ENCODE measurements at places on chromosomes 16 and 17.
A peak's percentile ranks its signal among the peaks of the same experiment; 100 is the strongest.

DNA sequence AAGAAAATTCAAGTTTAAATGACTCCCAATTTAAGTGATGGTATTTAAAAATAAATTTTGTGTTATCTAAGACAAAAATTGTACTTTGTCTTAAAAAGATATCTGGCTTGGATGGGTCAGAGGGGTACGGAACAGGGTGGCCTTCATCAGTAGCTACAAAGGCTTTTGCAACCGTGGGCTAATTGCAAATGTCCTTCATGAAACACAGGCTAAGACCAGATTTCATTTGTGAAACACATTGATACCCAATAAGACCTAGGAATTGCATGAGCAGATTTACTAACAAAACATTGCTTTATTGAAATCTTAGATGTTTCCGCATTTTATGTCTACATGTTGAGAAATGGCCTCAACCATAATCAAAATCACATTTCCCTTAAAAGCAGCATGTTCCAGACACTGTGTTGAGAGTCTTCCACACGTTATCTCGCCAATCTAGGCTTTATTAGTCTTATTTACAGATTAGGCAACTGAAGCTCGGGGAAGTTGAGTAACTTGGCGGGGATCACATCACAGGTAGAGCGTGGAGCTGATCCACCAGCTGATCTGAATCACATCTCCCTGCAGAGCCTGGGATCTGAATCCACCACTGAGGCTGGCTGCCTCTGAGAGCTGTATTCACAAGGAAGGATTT lies 21.8 kb downstream of the FBXO39 start:
- DNase-seq, result no peak

DNA sequence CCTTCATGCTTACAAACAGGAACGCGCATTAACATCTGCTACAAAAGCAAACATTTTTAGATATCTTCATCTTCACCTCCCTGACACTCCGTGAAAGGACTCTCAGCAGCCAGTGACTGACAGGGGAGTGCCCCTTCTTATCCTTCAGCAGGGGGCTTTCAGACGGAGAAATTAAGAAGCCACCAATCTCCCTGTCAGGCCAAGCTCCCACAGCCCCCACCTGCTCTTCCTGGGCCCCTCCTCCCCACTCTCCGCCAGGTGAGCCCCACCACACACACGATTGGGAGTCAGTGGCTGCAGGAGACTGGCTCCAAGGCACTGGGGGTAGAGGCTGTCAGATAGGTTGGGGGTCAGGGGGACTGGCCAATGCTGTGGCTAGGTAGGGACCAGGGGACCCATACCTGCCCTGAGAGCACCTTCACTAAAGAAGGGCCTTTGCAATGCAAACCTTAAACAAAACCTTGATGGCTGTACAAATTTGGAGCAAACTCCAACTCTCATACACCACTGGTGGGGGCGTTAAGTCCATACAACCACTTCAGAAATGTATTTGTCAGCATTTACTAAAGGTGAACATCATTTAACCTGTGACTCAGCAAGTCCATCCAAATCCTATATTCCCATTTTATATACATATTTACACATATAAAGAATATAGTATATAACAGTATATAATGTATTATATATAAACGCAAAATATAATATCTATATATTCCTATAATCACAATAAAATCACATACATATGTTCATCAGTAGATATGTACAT lies 232.2 kb downstream of the ZNF423 start:
- DNase-seq, result no peak

DNA sequence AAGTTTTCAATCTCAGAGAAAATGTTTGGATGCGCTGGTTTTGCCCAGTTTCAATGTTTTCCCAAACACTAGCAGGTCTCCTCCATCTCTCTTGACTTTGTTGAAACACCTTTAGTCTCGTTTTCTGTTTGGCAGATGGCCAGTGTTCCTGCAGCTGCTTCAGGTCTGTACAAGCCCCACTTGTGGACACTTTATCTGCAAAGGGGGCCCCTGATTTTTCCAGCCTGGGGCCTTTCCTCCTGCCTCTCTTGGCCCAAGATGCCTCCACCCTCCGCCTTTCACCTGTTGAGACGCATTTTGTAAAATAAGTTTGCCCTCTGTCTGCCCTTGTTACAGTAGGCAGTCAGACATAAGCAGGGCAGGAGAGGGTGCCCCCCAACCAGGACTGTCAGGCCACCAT lies 21.8 kb upstream of the PRM1 start:
- DNase-seq, result no peak

DNA sequence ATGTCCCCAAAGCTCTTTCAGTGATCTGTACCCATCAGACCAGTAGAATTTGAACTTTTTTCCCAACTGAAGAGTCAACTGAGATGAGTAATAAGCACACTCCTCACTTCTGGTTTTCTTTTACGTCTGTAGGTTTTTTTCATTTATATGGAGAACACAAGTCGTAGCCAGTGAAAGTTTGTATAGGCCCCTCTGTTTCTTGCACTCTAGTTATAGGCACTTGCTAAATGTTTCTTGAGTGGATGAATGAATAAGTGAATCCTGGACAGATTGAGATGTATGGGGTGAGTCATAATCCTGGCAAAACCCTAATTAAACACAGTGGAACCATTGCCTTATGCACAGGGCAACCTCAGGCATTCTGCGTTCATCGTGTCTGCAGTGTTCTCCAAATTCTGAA lies 193.7 kb upstream of the TBX2 start:
- no peak for DNase-seq

DNA sequence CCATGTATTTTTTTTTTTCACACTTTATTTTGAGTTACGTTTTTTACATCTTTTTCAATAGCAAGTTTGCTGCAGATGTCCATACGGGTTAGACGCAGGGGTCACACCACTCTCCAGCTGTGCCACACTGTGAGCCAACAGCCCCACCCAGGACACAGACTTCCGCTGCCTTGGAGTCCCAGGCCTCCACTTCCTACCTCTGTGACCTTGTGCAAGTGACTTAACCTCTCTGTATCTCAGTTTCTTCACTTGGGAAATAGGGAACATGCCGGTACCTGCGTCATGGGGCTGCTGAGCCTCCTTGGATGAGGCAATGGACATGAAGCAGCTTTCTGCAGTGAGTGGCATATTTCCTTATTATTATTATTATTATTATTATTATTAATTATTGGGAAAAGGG lies 3.3 kb upstream of the PITPNA start:
- no peak for DNase-seq

DNA sequence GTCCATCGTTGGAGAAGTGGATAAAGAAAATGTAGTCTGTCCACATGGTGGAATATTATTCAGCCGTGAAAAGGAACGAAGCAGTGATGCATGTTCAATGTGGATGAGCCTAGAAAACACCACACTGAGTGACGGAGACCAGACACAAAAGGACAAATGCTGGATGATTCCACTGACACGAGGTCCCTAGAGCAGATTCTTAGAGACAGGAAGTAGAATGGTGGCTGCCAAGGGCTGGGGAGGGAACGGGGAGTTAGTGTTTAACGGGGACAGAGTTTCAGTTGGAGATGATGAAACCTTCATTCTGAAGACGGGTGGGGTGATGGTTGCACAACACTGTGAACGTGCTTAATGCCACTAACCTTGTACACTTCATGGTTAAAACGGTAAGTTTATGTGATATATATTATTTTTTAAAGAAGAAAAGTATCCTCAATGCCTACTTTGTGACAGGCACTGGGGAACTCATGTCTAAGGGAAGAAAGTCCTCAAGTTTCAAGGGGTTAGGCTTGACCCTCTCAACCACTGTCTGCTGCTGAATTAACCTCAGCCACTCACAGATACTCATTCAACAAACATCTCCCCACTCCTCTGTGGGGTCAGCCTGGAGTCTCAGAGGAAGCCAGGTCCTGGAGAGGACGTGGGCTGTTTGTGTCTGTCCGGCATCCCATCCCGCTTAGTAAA lies 17.6 kb downstream of the C16orf74 start:
- DNase-seq, result no peak

GRCh38 chr17:38741921-38742410 lies 6.2 kb downstream of the PCGF2 start:
- no peak for DNase-seq

GRCh38 chr16:52953215-52953614 lies 99.5 kb downstream of the CHD9NB start:
- DNase-seq, result no peak

DNA sequence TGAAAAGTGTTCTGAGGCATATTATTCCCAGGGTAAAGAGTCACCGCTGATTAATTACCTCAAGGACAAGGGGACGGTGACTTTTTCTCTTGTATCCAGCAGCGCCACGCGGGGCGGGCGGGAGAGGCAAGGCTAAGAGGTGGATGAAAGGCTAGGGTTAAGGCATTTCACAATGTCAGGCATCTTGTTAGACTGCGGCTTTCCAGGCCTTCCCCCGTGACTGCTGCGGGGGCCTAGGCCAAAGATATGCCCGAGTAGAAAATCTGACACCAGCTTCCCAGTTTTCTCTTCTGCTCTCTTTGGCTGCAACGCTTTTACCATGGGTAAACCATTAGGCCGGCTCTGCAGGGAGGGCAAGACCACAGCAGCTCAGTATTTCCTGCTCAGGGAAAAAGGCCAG lies 698.2 kb downstream of the MAF start:
- no peak for DNase-seq

- DNase-seq, result peak; percentile 19
Observed at GRCh38 chr17:9987779-9988585, 82.9 kb upstream of the RCVRN start.

GRCh38 chr16:70465999-70466804 lies 11.8 kb downstream of the FCSK start:
- no peak for DNase-seq

- DNase-seq, result peak; percentile 82
Observed at GRCh38 chr17:75764711-75765421, at the start of gene GALK1. TSS of gene GALK1 (minus strand) at chr17:75765192. CDS start at chr17:75765136, 56 bp downstream.

DNA sequence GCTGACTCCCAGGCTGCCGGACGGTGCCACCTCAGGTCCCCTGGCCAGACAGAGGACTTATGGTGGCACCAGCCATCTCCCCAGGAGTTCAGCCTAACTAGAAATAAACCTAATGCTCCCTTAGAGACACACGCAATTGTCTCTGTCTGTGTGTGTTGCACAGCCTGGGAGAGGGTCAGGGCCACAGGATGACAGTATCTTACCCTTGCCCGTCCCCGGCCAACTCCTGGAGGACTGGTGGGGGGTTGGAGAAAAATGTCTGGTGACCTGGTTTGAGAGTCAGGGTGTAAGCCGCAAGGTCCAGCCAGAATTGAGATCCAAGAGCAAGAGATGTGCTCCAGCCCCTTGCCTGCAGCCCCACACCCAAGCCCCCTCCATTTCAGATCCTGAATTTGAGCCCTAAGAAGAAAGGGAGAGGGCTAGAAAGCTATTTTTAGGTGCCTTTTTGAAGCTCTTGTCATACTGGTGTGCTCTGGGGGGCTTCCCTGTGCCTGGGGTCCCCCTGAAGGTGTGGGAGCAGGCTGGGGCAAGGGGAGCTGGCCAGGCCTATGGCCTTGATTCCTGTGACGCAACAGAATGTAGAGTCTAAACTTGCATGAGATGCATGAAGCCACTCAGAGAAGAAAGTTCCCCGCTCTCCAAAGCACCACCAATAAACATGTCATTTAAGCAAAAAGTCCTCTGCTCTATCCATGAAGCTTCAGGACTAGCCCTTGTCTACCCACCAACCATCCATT lies 12.9 kb downstream of the ZNF319 start:
- no peak for DNase-seq

DNA sequence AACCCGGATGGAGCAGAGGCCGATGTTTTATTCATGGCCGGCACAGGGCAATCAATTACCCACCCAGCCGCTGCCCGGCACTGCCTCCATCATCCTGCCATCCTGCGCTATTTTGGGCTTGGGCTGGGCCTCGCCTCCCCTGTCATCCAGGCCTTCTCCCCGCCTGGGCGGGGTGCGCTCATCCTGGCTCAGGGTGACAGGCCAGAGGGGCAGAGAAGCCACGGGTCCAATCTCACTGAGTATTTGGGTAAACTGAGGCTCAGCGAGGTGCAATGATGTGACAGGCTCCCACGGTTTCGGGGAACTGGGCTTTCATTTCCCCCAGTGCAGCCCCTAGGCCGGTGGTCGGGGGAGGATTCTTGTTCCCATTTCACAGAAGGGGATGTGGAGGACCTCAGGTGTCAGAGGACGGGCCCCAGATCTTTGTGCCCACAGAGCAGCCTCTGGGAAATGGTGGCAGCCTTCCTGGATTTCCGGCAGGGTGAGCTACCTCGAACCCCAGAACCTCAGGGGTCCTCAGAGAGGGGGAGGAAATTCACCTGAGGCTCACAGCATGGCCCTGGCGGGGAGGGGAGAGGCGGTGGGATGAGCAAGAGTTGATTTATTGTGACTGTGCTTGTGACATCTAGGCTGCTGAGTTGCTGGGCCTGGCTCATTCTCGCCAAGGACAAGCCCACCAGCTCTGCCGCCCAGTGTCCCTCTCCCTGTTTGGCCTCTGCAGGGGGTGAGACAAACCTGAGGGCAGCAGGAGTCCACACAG lies 23.8 kb upstream of the KCNJ12 start:
- DNase-seq, result no peak

DNA sequence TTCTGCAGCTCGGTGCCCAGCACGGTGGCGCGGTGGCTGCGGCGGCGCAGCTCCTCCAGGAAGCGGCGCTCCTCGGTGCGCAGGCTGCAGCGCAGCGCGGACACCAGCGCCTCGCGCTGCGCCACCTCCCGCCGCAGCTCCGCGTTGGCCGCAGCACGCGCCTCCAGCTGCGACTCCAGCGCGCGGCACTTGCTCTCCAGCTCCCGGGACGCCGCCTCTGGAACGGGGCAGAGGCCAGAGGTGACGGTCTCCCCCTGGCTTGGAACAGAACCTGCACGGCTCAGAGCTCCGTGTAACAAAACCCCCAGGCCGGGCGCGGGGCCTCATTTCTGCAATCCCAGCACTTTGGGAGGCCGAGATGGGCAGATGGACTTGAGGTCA lies 13.2 kb upstream of the CLUH start:
- peak; percentile 59 for DNase-seq

GRCh38 chr17:79652999-79653643 lies 42.3 kb upstream of the RBFOX3 start:
- DNase-seq, result no peak

DNA sequence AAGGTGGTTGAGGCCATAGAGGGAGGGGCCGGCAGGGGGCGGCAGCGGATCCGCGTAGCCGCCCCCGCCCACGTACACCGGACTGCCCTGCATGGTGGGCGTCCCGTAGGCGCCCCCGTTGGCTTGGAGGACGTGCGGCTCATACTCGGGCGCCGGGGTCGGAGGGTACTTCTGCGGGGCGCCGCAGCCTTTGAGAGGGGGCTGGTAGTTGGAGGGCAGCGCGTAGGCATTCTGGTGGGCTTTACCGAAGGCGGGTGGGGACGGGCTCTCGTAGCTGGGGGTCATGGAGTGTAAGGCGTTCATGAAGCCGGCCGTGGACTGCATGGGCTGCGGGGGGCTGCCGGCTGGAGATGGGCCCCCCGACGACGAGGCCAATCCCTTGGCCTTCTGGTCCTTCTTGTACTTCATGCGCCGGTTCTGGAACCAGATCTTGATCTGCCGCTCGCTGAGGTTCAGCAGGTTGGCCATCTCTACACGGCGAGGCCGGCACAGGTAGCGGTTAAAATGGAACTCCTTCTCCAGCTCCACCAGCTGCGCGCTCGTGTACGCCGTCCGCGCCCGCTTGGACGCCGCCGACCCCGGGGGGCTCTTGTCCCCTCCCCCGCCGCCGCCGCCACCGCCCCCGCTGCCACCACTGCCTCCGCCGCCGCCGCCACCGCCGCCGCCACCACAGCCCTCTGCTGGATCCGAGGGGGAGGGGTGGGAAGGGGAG lies 5.7 kb upstream of the HOXB2 start:
- no peak for DNase-seq
